ENCODE measurements at places on chromosomes 5 and 9.
A peak's percentile ranks its signal among the peaks of the same experiment; 100 is the strongest.

GRCh38 chr9:83649080-83649479, 26.1 kb downstream of the IDNK start:
- DNase-seq = peak; percentile 51

GRCh38 chr9:112555101-112555643, 68.5 kb downstream of the KIAA1958 start:
- no peak for DNase-seq

- no peak for DNase-seq
Observed at GRCh38 chr9:131001021-131001420, 8.0 kb upstream of the LAMC3 start.

DNA sequence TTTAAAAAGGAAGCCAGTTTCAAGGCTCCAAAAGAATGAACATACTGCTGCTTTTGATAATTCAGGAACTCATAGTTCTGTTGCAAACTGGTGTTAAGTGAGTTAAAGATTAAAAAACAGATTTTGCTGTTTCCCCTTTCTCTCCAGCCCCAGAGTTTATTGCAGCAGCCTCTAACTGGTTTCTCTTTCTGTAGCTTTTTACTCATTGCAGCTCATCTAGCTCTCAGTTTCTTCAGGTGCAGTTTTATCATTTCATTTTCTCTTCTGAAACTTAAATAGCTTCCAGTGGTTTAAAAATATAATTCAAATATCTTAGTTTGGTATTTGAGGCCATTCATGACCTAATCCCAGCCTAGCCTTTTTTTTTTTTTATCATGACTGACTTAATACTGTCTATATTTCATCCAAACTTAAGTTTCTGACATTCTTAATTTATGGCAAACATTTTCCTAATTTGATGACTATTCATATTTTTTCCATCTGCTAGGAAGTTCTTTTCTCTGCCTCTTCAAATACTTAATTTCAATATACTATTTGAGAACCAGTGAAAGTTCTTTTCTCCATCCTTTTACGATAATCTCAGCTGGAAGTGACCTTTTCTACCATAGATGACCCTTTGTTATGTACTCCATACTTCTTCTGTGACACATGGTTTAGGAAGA, 252.7 kb upstream of the GRIA1 start:
- no peak for DNase-seq

DNA sequence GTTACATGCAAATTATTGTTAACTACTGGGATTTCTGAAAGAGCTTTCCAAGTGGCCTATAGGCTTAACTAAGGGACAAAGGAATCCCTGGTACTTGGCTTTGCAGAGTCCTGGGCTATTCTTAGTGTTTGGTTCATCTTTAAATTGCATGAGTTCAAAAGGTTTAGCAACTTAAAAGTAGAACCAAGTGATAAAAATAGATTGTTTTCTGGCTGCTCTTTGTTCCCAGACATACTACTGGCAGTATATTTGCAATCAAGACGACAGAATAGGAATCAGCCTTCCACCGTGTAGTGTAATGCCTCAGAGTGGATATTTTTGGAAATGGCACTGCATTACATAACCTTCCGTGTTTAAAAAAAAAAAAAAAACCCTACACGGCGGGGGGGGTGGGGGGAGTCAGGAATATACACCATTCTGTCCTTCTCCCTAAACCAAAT, 1.0 kb downstream of the NREP start:
- peak; percentile 71 for DNase-seq

- DNase-seq = no peak
Observed at GRCh38 chr5:107321906-107322305, 348.8 kb downstream of the EFNA5 start.

DNA sequence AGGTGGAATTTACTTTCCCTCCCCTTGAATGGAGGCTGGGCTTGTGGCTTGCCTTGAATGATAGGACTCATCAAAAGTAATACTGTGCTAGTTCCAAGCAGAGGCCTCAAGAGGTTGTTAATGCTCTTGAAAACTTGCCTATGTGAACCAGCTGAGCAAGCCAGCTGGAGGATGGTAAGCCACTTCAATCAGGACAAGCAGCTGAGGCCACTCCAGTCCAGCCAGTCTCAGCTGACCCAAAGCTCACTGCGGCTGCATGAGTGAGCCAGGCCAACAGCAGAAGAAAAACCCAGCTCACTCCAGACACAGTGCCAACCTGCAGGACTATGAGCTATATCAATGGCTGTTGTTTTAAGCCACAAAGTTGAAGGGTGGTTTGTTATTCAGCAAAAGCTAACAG, 182.8 kb downstream of the MCTP1 start:
- DNase-seq = no peak

DNA sequence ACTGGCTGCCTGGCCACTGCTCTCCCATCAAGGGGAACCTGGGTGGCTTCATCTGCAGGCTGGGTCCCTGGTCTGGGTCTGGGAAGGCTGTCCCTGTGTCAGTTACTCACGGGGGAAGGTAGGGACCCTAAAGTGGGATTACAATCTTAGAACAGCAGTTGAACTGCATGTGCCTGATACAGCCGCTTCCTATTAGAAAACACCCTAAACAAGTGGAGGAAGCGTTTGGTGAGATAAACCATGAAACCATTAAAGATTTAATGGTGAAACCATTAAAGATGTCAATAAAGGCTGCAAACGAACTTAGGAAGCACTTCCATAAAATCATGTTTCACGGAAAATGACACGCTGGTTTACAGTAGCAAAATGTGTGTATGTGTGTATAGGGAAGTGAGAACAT, 2.5 kb upstream of the GFI1B start:
- DNase-seq = no peak

GRCh38 chr5:81163651-81164050, 69.5 kb upstream of the CKMT2 start:
- no peak for DNase-seq

GRCh38 chr9:126031116-126031515, 283.9 kb downstream of the PBX3 start:
- DNase-seq = no peak

- DNase-seq = no peak
Observed at GRCh38 chr9:89699646-89700045, 94.8 kb downstream of the GADD45G start.

- DNase-seq = no peak
Observed at GRCh38 chr9:89384783-89385182, 66.5 kb downstream of the SECISBP2 start.

- DNase-seq = no peak
Observed at GRCh38 chr5:93278896-93279295, 302.1 kb downstream of the NR2F1-AS1 start.

DNA sequence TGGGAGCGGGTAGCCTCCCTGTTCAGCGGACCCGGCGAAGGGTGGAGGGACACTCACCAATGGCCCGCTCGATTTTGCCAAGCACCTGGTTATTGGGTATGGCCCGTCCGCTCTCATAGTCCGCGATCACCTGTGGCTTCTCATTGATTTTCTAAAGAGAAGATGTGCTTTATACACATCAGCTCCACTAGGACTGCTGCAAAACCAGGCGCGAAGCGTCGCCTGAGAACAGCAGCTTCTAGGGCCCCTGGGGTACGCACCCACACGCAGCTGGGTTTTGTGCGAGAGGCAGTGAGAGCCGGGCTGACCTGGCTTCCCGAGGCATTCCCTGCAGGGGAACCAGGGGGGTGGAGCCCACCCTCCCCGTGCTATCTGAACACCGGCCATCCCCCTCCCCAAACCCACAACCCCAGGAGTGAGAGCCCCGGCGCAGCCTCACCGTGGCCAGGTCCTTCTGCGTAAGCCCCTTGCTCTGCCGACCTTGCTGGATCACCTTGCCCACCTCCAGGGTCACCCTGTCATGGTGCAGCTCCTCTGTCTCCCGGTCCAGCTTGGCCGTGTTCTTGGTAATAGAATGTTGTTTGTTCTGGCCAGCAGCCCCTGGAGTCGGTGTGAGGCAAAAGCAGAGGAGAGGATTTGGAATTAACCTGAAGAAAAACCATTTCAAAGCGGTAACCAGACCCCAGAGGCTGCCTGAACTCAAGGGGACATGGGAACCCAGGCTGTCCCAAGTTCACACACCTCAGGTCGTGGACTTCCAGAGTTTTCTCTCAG, 3.1 kb downstream of the EDF1 start:
- no peak for DNase-seq

DNA sequence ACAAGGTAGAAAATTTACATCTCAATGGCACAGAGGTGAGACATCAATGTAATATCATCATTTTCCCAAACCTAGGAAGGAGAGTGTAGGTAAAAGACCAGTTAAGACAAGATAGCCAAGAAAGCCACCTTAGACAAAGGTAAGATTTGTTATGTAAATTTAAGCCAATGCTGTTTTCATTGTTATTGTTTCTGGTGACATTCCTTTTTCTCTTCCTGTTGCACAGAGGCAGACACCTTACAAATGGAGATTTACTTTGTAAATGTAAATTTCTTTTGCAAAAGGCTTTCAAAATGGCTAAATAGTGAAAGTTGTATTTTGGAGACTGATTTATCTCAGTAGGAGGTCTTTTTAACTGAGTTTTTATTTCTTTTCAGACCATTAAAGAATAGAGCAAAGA, 159.1 kb downstream of the YIPF5 start:
- no peak for DNase-seq

DNA sequence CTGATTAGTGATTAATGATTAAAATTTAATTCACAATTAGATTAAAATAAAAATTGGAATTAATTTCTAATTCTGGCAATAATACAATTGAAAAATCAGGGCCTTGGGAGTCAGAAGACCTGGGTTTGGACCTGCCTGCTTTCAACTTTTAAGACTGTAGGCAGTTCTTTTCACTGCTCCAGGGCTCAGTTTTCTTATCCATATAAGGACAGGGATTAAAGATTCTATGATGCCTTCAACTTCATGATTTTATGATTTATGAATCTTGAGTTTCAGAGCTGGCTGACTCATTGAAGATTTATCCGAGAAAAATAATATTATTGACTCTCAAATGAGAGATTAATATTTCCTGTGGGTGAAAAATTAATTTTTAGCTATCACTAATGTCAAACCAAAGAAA, 208.6 kb upstream of the ANKH start:
- no peak for DNase-seq

GRCh38 chr5:30505014-30505886, 688.2 kb upstream of the CDH6 start:
- DNase-seq = peak; percentile 32

DNA sequence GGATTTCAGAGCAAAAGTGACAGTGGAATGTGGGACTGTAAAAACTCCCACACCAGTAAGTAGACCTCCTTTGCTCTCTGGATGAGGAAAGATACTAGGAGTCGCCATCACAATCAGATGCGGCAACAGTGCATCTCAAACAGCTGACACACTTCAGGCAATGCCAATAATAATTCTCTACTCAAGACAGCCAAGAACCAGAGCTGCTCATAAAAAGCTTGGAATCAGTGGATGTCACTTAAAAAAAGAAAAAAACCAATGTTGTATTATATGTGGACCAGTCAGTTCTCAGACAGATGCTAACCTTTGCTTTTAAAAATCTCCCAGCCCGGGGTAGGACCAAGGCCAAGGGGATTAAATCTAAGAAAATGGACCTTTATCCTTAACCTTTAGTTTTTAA, 185.0 kb downstream of the GNA14 start:
- no peak for DNase-seq

- DNase-seq = peak; percentile 38
Observed at GRCh38 chr9:97441729-97442128, 29.8 kb downstream of the TDRD7 start.

DNA sequence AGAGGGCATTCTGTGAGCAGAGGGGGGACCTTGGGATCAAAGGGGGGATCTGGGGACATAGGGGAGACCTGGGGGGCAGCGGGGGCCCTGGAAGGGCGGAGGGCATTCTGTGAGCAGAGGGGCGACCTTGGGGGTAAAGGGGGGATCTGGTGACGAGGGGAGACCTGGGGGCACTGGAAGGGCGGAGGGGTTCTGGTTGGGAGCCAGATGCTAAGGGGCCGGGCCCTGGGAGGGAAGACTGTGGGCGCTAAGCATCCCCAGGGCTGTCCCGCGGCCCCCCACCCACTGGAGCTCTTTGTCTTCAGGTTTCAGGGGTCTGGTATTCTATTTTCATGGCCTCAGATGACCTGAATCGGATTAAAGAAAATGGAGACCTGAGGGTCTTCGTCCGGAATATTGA, 748 bp downstream of the LCN9 start:
- DNase-seq = no peak

GRCh38 chr5:65760504-65761275, 38.7 kb downstream of the NLN start:
- peak; percentile 87 for DNase-seq

GRCh38 chr5:150155258-150156026, at the start of gene PDGFRB:
TSS of gene PDGFRB (minus strand) at chr5:150155845. CDS start at chr5:150137047, 18,798 bp downstream.
- DNase-seq = peak; percentile 93

GRCh38 chr9:132948482-132949050, 4.2 kb upstream of the TSC1 start:
- no peak for DNase-seq

- DNase-seq = peak; percentile 98
Observed at GRCh38 chr5:128083033-128083810, at the start of gene SLC12A2. TSS of gene SLC12A2 (plus strand) at chr5:128083766. CDS start at chr5:128083955, 189 bp downstream.

GRCh38 chr9:136707849-136708517, 4.4 kb upstream of the DIPK1B start:
- DNase-seq = no peak

DNA sequence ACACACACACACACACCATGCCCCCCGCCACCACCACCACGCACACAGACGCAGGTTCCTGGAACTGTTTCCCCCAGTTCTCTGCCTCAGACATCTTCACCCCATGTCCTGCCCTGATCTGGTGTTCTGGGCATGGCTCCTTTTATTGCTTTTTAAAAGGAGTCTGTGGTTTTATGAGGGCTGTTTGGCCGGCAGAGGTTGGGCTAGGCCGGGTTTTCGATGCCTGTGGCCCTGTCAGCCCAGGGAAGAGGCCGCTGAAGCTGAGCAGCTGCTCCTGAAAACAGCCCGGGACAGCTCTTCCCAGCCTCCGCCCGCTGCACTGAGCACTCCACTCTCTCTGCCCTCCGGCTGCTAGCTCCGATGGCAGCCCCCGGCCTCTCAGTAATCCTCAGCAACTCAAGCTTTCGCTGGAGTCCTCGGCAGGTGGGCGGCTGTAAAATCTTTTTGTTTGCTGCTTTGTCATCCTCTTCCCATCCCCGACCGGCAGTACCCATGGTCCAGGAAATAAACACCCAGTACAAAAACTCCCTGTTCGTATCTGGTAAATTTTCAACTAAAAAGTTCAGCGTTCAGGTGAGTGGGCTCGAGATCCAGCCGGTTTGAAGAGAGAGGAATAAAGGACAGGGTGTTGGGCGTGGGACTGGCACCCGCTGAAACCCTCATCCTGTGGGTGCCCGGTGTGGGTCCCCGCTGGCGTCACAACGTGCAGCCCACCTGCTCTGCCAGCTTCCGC, 103.0 kb upstream of the ERCC6L2 start:
- DNase-seq = peak; percentile 55

- peak; percentile 86 for DNase-seq
Observed at GRCh38 chr9:97923529-97924108, 1.3 kb upstream of the TRMO start.

DNA sequence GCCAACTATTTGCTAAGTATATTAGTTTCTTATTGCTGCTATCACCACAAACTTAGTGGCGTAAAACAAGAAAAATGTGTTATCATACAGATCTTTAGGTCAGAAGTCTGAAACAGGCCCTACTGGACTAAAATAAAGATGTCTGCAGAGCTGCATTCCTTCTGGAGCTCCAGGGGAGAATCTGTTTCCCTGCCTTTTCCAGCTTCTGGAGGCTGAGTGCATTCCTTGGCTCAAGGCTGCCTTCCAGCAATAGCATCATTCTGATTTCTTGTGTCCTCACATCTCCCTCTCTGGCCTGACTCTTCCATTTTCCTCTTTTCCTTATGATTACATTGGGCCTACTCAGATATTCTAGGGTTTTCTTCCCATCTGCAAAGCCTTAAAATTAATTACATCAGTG, 15.9 kb downstream of the MAN2A1 start:
- DNase-seq = peak; percentile 25

Data from fibroblast of pulmonary artery (primary cell).